Stimulated activated CD4-positive, alpha-beta T cell treated with anti-CD3 and anti-CD28 coated beads, Interleukin-1b, Interleukin-23, amount 100 ng/mL, for 24 hours (primary cell): ENCODE measurements at places on chromosomes 13 and 19.

DNA sequence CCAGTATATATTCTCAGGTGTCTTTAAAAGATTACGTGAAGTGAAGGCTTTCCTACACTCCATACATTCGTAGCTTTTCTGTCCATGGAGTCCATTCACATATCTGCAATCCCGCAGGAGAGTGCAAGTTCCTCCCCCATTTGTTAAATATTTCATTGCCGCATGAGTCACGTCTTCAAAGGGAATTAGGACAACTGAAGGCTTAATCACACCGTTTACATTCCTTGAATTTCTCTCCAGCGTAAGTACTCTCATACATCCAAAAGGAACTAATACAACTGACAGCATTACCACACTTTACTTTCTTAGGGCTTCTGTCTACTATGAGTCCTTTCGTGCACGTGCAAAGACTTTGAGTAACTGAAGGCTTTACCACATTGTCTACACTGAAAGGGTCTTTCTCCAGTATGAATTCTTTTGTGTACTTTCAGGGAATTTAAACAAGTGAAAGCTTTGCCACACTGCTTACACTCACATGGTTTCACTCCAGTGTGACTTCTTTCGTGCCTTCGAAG is 29.0 kb upstream of the ZNF564 start:
- no peak for DNase-seq

- DNase-seq, result no peak
These were observed 40.5 kb downstream of the TEX26 start for GRCh38 chr13:30972888-30973377.

DNA sequence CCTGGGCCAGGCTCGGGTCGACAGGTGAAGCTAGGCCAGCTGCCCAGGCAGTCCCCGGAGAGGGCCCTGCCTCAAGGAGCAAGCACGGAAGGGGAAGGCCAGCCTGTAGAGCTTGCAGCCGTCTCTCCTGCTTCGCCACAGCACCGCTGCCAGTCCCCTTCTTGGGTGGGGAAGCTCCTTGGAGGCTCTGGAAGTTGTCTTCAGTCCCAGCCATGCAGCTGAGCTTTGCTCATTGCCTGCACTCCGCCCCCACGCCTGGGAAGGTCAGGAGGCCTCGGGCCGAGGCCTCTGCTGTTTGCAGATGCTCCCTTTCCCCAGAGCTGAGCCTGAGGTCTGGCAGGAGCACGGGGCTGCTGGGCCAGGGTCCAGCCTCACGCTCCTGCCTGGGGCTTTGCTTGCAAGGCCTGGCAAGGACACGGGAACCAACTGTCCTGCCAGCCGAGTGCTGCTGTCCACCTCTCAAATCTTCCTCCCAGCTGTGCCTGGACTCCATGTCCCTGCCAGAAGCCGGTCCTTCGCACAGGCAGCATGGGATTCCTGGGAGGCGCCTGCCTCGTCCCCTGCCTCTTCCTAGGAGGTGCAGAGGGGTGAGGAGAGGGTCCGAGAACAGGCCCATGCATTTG is 13.3 kb downstream of the PLEKHF1 start:
- DNase-seq, result no peak

GRCh38 chr13:34805347-34805746 is 136.7 kb upstream of the NBEA start:
- no peak for DNase-seq

DNA sequence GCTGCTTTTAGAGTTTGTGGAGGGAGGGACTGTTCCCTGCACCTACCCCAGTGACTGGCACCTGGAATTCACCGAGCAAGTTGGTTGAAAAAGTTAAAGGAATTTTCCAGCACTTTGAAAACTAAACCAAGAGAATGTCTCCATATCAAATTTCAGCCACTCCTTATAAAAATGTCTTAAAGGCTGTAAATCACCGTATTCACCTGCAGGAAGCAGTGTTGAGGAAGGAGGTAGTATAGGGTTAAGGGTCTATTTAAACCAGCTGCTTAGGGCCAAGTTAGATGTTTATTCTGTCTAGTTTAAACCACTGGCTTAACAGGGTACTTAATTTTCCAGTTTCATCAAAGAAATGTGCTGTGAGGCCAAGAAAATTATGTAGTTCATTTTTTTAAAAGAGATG is 3.8 kb upstream of the RAB20 start:
- DNase-seq, result no peak
